ENCODE measurements at places on chromosomes 5 and 9.

DNA sequence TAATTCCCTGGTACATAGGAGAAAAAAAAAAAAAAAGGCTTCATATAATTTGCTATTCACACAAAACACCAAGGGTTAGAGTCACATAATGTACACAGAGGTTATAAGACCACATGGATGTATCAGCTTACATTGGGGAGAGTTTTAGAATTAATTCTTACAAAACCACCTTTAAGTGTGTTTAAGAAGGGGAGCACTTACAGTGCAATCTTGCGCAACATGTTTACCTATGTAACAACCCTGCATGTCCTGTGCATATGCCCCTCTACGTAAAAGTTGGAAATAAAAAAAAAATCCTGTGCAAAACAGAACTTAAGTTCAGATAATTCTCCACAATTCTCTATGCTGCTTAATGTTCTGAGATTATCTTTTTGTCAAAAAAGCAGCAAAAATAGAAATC is 190.0 kb downstream of the DENND1A start:
- no peak for DNase-seq

DNA sequence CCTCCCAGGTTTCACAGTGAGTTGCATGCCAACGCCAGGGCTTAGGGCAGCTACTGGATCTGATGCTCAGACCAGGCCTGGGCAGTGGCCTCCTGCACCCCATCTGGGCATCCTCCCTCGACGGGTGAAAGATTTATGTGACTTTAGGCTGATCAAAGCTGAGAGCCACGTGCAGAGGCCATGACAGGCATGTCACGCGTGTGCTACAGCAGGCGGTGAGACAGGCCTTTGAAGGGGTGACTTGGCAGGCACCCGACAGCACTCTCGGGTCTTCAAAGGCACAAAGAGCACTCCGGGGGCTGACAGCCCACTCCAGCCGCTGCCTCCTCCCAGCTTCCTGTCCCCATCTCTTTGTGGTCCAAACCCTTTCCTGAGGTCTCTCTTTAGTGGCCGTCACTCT is 66.2 kb downstream of the NTNG2 start:
- DNase-seq = no peak

DNA sequence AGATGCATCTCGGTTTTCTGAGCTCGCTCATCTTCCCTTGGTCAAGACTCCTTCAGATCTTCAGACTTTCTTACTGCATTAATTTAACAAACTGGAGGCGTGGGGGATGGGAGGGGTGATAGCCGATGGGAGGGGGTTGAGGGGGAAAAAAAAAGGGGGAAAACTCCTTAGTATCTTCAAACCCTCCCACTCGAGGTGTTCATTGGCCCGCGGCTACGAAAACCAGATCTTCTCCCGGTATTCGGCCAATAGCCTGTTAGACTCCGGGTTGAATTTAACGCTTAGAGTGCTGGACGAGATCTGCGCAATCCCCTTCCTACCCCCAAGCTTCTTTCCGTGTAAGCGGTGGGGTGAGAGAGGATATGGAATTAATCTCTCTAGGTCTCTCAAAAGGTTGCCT is 689 bp upstream of the GLRA1 start:
- no peak for DNase-seq

DNA sequence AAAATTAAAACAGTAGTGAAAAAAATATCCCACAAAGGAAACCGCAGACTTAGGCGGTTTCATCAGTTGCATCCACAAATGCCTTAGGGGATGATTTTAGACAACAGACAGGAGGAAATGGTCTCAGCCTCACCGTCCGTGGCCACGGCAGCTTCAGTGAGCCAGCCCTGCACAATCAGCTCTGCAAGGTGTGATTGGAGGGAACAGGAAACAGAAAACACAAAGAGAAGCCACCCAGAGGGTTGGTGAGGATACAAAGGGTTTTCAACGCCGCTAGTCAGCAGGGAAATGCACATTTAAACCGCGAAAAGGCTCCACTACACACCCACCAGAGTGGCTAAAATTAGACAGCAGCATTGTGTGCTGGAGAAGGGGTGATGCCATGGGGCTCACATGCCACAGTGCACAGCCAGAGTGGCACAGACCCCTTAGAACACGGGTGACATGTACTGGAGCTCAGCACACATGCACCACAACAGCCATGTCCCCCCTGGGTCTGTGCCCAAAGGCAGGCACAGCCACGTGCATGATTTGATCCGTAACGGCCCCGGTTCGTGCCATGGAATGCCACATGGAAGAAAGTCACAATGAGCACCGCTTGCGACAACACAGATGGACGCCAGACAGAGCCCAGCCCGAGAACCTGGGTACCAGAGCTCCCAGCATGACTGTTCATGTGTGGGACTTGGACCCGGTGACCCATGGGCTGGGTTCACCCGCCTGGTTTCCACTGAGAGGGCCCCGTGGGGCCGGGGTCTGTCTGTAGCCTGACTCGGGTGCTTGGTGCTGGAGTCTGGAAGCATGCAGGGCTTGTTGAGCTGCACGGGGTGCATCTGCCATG is 18.3 kb upstream of the TERT start:
- DNase-seq = no peak

DNA sequence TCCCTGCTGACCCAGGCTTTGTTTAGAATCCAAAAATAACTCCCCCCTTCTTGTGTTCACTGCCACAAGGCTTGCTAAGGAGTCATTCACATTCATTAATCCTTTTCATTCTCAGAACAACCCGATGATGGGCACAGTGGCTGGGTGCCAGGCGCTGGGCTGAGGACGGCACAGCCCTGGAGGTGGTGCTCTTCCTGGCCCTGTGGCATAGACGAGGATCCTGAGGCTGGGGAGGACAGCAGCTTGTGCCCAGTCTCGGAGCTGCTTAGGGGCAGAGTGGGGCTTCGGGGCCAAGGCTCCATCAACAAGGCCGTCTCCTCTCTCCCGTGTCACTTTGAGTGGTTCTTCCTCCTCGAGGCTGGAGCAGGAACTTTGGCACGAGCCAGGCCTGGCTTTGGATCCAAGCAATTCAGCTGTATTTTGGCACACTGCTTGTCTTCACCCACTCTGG is 166.7 kb downstream of the TTLL11 start:
- no peak for DNase-seq

GRCh38 chr9:83622939-83623678 is at the start of gene IDNK:
TSS of gene IDNK (plus strand) at chr9:83623143. CDS start at chr9:83623172, 29 bp downstream.
- DNase-seq = peak; percentile 47

DNA sequence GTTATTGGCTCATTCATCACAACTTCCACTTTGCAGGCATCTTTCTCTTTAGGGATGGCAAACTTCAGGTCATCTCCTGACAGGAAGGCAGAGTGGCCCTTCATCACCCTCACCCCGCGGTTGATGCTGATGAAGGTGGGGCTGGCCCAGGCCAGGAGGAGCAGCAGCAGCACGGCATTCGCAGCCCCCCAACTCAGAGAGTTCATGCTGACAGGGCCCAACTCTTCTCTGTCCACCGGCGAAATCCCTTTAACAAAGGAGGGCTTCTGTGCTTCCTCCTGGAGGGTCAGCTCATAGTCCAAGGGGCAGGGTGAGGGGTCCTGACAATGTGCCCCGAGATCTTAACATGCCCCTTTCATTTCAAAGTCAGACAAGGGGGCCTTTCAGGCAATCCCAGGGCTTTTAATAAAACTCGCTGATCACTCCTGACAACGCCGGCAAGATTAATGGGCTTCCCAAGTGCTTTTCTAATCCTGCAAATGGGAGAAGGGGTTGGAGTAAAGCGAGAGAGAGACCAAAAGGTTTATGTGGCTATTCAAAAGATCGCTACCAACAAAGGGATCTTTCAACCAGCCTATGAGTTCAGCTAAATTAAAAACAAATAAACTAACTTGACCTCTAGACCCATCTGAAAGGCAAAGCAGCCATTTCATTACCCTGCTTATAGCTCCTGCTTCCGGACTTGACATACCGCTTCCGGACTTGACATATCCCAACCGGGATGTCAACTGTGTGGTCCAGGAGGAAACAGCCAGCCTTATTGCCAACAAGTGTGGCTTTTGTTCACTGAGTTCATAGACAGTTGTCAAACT is 41.2 kb downstream of the FREM1 start:
- no peak for DNase-seq
